ENCODE measurements at places on chromosomes 2 and 18.
A peak's percentile ranks its signal among the peaks of the same experiment; 100 is the strongest.

DNA sequence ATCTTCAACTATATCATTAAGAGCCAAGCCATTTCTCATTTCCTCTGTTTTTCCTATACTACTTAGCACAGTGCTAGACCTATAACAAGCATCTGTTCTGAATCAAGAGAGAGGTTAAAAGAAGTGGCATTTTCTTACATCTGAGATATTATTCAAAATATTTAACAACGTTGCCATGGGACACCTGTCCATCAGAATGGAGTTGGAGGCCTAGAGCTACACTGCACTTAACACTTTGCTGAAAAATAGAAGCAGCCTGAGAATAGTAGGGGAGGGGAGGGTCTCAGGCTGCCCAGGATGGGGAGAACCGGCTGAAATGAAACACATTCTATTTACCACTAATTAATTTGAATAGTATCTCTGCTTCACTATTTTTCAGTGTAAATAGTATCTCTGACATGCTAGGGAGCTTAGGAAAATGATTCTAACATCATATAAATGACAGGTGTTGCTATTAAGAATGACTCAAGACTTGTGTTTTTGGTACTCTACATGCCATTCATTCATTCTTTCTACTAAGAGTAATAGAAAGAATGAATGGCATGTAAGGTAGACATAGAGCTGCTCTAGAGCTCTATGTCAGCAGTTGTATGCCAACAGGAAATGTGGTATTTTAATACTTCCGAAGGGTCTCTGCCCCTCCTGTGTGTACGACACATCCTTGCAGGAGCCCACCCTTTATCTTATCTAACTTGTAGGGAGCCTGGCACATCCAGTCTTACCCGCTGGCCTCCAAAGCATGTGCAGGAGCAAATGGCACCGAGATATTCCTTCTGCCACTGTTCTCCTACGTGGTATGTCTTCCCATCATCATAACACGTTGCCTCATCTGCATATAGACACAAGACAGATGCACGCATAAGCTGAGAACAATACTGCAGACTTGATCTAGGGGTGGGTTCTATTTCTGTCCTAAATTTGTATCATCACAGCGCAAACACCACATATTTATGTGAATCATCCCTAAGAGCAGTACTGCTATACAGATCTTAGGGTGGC, 52.6 kb downstream of the ATIC start:
- DNase-seq = no peak

GRCh38 chr18:31973929-31974546, 31.1 kb upstream of the TRAPPC8 start:
- DNase-seq = no peak

- DNase-seq = no peak
Measured at GRCh38 chr2:196248467-196249094, 77.2 kb upstream of the STK17B start.

- peak; percentile 82 for DNase-seq
Measured at GRCh38 chr2:102027036-102027980, 35.5 kb downstream of the IL1R2 start.

GRCh38 chr18:46352520-46353250, 248.5 kb downstream of the HAUS1 start:
- no peak for DNase-seq

DNA sequence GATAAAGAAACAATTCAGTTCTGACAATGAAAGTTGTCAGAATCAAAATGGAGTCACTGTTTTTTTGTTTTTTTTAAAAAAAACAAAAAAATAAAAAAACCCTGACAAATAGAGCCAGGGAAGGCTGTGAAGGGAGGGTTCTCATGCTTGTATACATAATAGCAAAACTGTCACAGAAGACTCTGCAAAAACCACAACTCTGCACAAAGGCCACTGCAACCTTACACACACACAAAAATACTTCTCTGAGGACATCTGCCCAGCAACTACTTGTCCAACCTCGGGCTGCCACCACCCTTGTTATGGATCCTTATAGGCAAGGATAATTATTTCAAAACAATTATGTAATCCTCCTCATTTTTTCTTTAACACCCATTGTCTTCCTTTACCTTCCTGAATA, 41.9 kb upstream of the C2orf66 start:
- no peak for DNase-seq

- peak; percentile 10 for DNase-seq
Measured at GRCh38 chr2:231483398-231484329, 19.4 kb upstream of the NCL start.

- peak; percentile 33 for DNase-seq
Measured at GRCh38 chr2:10266133-10266620, 36.5 kb upstream of the HPCAL1 start.

GRCh38 chr18:12497296-12497695, 89.6 kb downstream of the PRELID3A start:
- no peak for DNase-seq

GRCh38 chr2:64311948-64312621, 141.9 kb upstream of the LGALSL start:
- DNase-seq = peak; percentile 83

DNA sequence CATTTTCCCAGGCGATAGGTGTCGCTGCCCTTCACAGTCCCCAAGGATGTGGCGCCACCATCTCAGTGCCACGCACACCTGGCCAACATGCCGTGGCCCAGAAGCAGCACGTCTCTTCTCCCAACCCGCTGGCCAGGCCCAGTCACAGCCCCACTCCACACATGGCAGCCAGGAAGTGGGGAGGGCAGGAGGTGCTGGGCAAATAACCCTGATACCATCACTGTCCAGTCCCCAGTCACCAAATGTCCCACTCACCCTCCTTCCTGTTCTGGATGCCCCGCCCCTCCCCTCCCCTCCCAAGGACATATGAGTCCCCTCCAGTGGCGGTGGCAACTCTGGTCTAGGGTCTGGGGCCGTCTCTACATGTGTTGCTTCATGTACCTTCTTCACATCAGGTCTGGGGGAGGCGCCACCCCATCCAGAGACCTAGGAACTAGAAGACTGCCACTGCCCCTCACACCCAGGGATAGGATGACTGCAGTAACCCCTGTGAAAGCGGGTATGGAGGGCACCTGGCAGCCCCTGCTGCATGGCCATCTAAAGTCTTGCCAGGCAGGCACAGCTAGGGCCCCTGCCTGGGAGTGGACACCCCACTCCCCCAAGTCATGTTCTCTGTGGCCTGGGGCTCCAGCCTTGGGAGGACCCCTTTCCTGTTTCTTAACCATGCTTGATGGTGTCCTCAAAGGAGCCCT, 7.3 kb upstream of the CAPN10 start:
- no peak for DNase-seq

- DNase-seq = peak; percentile 43
Measured at GRCh38 chr2:100703213-100703612, 116.7 kb upstream of the NPAS2 start.

- no peak for DNase-seq
Measured at GRCh38 chr18:78699499-78699898, 280.1 kb upstream of the SALL3 start.

DNA sequence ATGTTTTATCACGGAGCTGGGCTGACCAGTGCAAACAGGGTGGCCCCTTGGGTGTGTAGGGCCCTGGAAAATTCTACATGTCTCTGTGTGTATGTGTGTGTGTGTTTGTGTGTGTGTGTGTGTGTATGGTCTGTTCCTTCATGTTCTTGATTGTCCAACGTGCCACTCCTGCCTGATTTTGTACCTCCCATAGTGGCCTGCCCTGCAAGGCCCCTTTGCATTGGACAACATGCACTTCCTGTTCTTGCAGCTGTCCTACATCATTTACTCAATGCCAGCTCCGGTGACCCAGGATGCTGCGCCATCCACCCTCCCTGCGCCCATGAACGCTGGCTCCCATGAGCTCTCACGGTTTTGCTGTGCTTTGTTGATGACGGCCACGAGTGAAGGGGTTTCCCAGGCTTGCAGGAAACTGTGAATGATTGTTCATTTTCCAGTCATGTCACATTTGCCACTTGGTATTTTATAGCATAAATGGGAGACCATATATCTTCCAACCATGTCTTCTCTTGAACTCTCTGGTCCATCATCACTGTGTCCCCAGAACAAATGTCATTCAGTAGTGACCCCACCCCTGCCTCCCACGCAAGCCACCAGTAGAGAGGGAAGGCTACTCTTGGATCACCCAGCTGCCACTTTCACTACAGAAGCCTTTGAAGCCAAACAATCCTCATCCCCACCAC, 69.7 kb upstream of the NCK2 start:
- DNase-seq = no peak

All from fibroblast of upper back skin (primary cell).